ENCODE measurements at places on chromosomes 11 and 22.

- no peak for DNase-seq
Measured at GRCh38 chr22:46055181-46055875, 78.4 kb upstream of the WNT7B start.

GRCh38 chr11:118911880-118912741 lies 13.6 kb downstream of the BCL9L start:
- DNase-seq = no peak

DNA sequence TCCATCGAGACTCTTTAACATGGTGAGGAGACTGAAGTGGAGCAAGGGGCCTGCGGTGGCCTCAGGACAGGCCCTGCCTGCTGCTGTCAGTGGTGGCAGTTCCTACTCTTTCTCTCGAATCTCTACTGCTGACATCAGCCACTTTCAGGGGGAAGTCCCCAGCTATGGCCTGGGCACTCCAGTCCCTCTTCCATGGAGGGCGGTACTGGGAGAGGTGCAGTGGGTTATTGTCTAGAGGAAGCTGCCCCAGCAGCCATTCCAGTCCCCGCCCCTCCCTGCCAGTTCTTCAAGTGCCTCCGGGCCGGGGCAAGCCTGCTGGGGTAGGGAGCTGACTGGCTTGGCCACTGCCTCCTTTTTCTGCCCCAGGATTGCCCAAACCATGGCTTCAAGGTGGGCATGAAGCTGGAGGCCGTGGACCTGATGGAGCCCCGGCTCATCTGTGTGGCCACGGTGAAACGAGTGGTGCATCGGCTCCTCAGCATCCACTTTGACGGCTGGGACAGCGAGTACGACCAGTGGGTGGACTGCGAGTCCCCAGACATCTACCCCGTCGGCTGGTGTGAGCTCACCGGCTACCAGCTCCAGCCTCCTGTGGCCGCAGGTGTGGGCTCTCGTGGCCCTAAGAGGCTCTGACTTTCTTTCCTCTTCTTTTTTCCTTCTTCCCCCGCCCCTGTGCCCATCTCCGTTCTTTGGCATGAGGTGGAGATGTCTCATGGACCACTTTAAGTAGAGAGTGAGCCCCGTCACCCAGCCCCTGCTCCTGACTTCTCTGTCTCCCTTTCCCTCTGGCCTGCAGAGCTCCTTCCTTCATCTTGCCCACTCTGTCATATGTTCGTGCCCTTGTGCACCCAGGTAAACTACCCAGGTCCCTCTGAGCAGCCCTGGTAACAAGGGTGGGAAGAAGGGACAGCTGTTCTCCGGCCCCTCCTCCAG lies 13.7 kb downstream of the CHADL start:
- no peak for DNase-seq

- no peak for DNase-seq
Measured at GRCh38 chr11:20021771-20022362, 138.4 kb downstream of the DBX1 start.

Data from GM20000 (cell line).